ENCODE measurements at places on chromosomes 7 and 10.
A peak's percentile ranks its signal among the peaks of the same experiment; 100 is the strongest.

DNA sequence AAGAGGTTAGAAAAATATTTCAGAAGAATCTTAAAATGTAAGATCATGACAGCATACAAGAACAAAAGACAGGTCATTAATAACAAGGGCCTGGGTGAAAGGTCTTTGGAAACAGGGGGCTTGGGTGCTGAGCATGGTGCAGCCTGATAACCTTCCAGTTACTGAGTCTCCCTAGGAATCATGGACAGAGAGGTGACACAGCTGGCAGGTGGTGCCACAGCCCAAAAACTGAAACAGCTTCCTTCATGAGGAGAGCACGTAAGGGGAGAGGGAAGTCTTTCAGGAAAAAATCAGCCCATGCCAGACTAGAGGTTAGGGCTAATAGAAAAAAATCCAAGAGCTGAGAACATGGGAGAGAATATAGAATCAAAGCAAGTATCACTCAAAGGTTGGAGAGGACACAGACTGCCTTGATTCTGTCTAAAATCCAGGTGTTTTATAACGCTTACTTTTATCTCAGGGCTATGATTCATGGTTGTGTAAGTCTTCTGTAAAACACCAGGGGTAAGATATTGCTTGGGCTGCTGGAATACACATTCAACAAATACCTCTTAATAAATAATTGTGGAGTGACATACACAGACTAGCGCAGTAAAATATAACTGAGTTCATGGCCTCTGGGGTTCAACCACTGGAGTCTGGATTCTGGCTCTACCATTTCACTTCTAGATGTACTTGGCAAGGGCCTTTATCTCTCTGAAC is 88.1 kb downstream of the SEMA3C start:
- no peak for DNase-seq

DNA sequence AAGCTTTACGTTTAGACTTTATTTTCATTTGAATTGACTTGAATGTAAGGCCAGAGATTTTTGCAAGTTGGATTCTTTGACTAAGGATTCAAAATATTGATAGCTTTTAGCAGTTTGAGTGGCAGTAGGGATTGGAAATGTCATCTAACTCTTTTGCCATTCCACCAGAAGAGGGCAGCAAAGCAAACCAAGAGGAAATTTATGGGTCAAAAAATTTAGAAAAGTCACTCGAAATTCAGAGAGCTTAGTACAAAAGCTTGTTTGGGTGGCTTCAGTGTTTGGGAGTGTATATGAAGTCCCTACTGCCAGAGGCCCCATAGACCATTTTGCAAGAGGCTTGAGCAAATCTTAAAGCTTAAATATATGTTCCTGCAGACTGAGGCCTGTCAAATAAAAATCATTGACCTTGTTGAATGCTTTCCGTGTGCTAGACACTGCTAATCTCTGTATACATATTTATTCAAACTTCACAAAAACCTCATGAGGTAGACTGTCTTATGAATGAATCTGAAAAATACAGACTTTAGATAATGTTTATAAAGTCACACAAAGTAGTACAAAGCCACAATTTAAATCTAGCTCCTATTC is 44.6 kb upstream of the RSBN1L start:
- peak; percentile 51 for DNase-seq

DNA sequence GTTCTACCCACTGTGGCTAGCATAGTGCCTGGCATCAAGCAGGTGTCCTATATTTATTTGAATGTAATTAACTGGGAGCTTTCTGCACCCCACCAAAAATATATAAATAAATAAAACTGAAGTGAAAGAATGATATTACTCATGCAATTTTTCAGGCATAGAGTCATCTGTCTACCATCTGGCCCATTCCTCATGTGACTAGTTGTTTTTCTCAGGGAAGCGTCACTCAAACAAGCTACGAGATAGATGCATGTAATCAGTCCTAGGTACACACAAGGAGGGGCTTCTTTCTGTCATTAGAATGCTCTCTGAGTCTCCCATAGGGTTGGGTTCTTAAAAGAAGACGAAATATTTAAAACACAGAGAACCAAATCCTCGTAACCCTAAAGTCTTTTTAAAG is 255.5 kb upstream of the KMT2E start:
- no peak for DNase-seq

GRCh38 chr10:98444314-98445006 is 2.3 kb downstream of the HPS1 start:
- peak; percentile 35 for DNase-seq

GRCh38 chr7:50462361-50462760 is 12.2 kb upstream of the FIGNL1 start:
- DNase-seq = no peak

DNA sequence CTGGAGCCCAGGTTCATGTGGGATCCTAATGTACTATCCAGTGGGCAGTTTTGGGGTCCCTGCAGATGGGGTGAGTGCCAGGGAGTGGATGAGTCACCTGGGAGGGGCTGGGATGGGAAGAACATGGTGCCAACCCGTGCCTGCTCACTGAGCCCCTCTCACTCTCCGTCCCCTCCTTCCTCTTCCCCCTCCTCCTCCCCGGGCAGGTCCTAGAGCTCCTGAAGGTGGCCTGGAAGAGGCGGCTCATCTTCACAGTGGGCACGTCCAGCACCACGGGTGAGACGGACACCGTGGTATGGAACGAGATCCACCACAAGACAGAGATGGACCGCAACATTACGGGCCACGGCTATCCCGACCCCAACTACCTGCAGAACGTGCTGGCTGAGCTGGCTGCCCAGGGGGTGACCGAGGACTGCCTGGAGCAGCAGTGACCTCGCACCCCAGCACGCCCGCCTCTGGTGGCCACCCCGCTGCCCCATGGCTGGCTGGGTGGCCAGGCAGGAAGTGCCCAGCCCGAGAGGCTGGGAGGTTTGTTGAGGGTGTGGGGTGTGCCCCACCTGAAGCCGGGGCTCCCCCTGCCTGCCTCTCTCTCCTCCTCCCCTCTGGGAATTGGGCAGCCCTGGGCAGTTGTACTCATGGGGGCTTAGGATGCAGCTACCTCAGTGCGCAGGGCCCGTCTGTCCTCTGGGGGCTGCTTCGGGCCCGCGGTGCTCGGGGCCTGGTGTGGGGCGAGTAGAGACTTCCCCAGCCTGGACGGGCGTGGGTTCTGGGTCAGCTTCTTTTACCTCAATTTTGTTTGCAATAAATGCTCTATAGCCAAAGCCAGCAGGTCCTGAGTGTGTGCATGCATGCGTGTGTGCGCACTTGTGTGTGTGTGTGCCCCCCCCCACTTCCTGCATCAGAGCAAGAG is 4.9 kb upstream of the UPK3B start:
- no peak for DNase-seq

GRCh38 chr10:132948351-132948750 is 6.0 kb upstream of the CFAP46 start:
- no peak for DNase-seq

GRCh38 chr10:17576768-17577167 is 40.4 kb downstream of the HACD1 start:
- peak; percentile 4 for DNase-seq

DNA sequence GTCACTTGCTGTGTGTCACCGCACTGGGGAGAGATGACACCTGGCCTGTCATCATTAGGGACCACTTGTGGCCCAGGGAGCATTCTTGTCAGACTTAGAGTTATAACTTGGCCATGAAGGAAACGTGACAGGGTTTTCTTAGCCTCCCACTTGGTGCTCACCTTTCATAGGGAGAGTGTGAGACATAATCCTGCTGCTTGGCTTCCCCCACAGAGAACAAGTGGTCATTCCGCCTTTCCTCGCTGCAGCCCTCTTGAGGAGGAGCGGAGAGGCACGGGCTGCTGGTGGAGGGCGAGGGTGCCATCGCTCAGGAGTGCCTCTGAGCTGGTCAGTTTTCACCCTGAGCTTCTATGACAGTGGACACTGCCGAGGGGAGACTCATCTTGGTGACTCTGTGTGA is 125.0 kb upstream of the GJD4 start:
- DNase-seq = no peak

DNA sequence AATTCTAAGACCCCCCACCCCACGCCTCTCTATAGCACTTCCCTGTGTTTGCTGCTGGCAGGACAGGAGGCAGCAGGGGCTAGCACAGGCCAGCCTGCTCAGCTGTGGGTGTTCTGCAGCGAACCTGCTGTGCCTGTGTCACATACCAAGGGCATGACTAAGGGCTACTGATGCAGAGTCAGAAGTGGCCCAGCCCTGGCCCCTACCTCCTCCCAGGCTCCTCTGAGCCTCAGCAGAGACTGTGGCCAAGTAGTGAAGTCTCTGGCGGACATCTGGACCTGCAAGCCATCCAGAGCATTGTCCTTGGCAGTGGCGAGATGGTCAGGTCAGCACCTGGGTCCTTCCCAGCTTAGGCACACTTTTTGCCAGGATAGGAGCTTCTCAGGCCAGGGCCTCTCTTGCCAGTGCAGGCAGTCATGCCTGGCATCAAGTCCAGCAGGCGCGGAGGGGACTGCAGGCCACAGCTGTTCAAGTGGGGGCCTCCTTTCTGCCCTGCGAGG is 116.3 kb upstream of the RET start:
- DNase-seq = no peak

DNA sequence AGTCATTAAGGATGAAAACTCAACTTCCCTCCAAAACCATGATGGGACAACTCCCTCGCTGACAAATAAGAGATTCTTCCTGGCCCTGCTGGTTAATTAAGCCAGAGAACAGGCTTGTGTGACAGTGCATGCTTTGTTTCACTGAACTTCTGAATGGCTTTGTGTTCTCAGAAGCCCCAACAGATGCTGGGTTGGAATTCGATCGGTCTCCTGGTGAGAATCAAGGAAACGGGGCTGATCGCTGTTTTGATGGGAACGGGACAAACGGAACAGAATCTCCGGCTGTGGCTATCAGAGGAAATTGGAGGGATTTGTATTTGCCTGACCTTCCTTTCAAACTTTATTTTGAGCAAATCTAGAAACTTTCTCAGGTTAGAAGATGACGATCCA is 145.0 kb downstream of the RNF216 start:
- DNase-seq = no peak

DNA sequence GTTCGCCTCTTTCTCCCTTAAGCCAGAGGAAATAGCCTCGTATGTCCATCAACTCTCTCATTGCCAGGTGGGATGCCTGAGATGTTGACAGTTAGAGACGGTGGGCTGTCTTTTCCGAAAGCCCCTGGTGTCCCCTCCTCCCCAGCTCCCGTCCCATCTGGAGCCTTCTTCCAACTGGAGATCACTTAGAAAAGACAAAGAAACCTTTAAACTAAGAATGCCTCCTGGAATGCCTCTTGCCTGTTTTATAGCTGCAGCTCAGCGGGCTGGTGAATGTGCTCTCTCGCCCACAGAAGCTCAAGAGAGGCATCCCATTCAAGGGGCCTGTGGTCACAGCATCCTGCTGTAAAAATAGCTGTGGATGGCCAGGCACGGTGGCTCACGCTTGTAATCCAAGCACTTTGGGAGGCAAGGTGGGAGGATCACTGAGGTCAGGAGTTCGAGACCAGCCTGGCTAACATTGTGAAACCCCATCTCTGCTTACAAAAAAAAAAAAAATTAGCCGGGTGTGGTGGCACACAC is 5.2 kb upstream of the MYL10 start:
- DNase-seq = no peak

- no peak for DNase-seq
Observed at GRCh38 chr10:7153750-7154149, 257.1 kb downstream of the SFMBT2 start.

DNA sequence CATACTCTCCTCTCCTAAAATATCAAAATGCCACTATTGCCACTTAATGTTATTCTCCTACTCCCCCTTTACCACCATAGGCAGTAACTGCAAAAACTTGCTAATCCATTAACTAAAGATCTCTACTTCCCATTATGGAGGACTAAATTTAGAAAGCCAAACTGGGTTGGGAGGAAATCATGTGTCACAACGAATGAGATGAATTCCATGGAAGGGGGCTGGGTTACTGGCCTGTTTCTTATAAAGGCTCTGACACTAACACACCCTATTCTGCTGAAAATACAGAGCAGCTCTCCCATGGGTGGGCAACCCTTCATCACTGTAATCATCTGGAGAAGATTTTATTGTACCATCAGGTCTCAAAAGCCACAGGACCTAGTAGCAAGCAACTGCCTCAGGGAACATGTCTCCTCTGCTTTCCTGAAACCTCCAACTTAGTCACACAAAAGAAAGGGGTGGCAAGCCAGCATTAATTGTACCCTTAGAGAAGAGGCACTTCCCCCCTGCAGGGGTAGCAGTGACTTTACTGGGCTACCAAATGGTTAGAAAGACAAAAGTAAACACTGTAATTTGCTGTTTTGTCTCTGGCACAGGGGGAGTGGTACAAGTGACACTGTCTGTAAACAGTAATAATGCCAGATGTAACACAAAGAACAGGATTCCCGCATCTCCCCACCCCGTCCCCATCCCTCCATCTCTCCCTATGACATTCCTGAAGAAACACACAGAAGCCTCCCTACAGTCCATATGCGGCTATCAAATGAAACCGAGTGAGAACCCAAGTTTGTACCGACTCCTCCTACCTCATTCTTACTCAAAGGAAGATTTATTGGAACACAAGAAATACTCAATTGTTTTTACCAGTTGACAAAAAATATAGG is 81.6 kb downstream of the ARMH3 start:
- no peak for DNase-seq

DNA sequence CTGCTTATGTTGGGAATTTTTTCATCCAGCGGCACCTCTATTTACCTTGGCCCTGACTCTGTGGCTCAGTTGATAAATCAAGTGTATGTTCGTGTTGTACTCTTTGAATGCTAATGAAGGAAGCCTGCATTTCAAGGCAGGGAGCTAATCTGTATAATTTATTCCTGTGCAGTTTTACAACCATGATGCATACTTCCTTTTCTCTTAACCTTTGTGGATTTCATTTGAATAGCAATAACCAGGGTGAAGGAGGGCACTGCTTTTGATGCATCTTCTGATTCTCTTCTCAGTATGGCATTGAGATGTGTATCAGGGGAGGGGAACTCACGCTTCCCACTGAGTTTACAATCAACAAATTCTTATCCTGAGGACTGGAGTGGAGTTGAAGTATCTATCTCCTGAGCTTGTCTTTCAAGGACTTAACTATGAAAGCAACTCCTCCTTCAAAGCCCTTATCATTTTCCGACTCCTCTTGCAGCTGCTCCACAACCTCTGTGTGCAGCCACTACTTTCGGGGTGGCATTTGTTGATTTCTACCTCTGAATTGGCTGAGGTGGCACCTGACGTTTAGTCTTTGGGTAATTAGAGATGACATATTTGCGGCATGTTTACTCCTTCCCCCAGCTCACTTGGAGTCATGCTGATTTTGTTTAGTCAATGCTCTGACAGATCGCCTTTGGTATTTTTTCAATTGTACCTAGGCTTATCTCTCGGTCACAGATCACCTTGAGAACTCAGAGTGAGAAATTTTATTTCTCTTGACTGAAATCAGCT is 275.2 kb downstream of the PHTF2 start:
- peak; percentile 4 for DNase-seq

DNA sequence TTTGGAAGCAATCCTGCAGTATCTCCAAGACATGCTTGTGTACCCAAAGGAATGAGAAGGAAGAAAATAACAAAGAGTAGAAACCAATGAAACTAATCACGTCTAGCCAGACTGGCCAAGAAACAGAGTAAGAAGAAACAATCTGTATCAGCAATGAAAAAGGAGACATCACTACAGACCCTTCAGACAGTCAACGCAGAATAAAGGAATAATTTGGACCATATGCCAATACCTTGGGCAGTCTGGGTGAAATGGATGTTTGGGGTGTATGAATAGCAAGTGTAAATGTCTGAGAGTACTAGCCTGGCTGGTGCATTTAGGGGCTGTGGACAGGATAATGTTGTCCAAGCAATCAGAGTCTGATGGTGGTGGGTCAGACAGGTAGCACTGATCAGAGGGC is 61.1 kb downstream of the SLC29A4 start:
- DNase-seq = no peak

- DNase-seq = no peak
Observed at GRCh38 chr7:11194492-11194891, 220.8 kb downstream of the PHF14 start.

All from erythroblast (primary cell).